Adipocyte (in vitro differentiated cells): ENCODE measurements at places on chromosomes 12 and 14.

DNA sequence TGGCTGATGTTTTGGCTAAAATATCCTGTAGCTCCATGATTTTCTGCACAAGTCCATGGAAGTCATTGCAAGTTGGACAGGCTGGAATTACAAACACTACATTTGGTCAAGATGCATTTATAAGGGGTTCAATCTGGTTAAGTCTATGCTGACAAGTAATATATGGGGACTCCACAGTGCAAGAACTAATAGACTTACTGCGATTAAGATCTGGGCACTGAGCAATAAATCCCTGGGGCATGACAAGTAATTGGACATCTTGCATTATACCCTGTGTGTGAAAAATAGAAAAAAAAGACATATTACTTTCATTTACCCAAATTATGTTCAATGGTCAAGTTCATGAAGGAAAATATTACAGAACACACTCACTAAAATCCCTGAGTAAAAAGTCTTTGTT lies 99.1 kb downstream of the NELL2 start:
- no peak for DNase-seq

- no peak for DNase-seq
Measured at GRCh38 chr12:33547084-33547483, 107.5 kb upstream of the SYT10 start.

DNA sequence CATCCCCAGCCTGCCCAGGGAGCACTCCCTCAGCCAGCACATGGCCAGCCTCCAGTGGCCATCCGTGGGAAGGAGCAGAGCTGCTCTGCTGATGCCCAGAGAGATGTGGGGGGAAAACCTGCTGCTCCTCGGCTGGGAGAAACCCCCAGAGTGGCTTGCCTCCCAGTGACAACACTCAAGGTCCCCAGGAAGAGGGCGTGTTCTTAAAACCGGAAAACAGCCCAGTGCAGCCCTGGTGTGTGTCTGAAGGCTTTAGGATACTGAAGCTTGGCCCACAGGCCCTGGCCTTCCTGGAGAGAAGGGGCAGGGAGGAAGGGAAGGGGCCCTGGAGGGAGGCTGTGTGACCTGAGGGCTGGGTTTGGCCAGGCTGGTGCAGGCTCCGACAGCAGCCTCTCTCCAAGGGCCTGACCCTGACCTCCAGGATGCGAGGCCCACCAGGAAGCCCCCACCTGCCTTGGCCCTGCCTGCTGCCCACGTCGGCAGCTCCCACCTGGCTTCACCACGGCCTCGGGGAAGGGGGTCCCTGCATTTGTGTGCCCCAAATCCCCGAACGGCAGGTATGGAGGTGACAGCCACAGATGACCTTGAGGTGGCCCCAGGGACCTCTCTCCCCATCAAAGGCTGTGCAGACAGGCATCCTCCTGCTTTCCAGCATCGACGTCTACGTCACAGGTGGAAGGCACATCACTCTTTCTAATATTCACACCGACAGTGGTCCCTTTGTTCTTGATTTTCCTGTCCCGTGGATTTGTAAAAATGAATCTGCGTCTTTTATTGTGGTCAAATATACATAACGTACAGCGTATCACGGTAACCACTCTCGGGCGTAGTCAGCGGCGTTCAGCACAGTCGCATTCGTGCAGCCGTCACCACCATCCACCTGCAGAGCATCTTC lies 190.0 kb upstream of the C14orf180 start:
- no peak for DNase-seq

- no peak for DNase-seq
Measured at GRCh38 chr14:104576970-104577332, 2.6 kb upstream of the C14orf180 start.

- DNase-seq, result no peak
Measured at GRCh38 chr12:6198556-6198955, 1.6 kb upstream of the CD9 start.

DNA sequence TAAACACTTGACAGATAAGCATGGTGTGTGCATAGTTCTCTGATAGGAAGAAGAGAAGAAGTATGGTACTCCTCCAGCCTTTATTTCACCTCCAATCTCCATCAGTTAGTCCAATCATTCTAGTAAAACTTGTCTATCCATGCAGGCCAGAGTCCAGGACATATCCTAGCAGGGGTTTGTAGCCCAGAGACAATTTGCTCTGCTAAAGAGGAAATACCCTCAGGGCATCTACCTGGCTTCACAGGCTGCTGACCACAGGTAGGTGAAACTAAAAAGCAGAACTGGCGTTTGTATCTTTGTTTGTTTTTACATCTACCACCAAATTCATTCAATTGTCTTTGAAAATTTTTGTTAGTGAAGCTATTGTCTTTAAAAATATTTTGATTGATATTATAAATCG lies 717.6 kb downstream of the FSCB start:
- no peak for DNase-seq

GRCh38 chr12:57118711-57119271 lies 7.6 kb upstream of the STAT6 start:
- no peak for DNase-seq

DNA sequence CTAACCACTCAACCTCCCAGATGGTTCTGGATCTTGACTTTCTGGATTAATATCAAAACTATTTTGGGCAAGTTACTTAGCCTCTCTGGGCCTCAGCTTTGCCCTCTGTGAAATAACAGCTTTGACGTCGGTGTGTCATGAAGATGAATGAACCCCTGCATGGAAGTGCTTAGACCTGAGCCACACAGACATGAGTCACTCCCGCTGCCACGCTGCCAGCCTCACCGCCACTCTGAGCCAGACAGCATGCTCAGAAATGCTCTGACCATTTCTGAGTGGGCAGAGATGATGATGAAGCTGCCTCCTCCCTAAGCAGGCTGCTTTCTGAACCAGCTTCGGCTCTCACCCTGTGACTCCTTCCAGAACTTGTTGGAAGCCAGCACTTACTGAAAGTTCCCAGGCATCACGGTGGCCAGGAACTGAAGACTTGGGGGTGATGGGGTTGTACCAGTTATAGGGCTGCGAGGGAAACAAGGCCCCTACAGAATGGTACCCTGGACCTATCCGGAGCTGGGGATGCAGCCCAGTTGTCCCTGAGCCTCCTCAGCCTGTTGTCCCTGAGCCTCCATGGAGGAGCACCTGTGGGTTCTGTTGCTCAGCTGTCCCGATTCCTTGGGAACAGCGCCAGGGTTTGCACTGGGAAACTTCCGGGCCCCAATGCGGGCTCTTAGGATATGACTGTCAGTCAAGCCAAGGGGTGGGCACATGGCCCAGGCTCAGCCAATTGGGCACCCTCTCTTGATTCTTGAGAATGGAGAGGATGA lies 2.0 kb upstream of the CCDC197 start:
- DNase-seq, result peak; percentile 70

DNA sequence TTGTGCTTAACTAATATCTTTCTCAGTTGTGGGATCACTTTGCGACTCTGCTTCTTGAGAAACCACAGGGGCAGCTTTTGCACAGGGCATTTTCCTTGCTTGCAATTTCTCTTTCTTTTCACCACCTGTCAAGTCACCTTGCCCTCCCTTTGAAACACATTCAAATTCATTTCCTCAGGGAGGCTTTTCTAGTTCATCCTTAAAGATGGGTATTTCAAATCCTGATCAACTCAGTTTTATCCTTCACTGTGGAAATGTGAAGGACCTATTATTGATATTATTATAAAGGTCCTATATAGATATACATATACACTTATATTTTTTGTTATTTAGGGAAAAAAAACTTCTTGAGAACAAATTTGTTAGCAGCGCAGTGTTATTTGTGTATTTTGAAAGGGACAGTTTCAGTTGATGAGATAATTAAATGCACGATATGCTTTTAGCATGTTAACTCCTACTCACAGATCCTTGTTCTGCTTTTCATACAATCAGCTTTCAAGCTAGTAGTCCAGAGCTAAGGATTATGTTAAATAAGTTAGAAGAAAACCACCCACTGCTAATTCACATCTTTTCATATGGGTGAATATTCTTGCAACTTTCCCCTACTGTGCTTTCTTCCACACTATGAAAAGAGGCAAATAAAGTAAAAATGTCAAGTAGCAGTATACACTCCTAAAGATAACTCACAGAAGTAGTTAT lies 501.4 kb upstream of the RGS6 start:
- DNase-seq, result no peak

- no peak for DNase-seq
Measured at GRCh38 chr14:76500011-76500410, 124.1 kb downstream of the ESRRB start.

GRCh38 chr14:36161776-36162175 lies 14.7 kb downstream of the PTCSC3 start:
- DNase-seq, result no peak

DNA sequence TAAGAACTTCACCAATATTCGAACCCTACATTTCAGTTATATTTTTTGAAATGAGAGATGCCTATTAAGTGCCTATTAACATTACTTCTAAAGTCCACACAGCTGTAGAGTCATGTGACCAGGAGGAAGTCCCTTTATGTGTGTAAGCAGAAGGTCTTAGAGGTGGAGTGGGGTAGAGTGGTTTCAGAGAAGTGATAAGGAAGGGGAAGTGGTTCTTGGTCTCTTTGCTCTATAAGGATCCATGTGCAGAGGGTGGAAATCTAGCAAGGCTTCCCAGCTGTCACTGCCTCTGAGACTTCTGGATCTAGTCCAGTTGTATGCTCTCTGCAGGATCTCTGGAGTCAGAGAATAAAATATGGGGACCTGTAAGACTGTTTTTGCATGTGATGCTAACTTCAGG lies 673.9 kb downstream of the FLRT2 start:
- DNase-seq, result no peak

DNA sequence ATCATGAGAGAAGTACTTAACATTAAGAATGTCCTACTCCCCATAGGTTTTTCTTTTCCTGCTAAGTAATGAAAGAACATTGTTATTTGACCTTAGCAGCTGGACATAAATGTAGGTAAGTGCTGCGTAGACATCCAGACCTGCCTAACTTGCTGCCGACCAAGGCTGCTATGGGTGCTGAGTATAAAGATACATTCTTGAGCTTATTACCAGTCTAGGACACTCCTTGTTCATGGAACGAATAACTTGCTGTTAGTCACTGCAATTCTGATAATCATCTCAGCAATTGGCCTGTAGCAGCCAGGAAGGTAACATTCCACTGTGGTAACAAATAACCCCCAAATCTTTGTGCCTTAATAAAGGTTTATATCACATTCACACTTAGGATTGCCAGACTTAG lies 478.1 kb downstream of the VRK1 start:
- no peak for DNase-seq

DNA sequence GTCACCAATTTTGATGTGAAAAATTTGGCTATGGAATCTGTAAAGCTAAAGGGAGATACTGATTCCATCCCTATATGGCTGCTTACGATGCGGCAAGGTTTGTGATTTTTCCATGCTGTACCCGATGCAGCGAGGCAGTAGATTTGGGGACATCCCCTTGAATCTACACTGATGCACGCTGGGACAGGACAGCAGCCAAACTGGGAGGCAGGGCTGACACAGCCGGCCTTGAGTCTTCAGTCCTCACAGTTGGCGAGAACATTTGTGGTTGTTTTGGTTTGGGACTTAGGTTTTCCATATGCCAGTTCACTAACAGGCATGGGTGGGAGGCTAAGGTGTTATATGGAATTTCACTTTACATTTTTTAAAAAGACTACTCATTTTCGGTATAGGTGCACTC lies 3.8 kb downstream of the GALNT16 start:
- no peak for DNase-seq

GRCh38 chr12:69751476-69751875 lies 12.8 kb downstream of the RAB3IP start:
- DNase-seq, result no peak

- no peak for DNase-seq
Measured at GRCh38 chr12:95583933-95584332, 32.7 kb upstream of the USP44 start.

GRCh38 chr14:49946320-49947141 lies 53.6 kb downstream of the ARF6 start:
- DNase-seq, result peak; percentile 71

DNA sequence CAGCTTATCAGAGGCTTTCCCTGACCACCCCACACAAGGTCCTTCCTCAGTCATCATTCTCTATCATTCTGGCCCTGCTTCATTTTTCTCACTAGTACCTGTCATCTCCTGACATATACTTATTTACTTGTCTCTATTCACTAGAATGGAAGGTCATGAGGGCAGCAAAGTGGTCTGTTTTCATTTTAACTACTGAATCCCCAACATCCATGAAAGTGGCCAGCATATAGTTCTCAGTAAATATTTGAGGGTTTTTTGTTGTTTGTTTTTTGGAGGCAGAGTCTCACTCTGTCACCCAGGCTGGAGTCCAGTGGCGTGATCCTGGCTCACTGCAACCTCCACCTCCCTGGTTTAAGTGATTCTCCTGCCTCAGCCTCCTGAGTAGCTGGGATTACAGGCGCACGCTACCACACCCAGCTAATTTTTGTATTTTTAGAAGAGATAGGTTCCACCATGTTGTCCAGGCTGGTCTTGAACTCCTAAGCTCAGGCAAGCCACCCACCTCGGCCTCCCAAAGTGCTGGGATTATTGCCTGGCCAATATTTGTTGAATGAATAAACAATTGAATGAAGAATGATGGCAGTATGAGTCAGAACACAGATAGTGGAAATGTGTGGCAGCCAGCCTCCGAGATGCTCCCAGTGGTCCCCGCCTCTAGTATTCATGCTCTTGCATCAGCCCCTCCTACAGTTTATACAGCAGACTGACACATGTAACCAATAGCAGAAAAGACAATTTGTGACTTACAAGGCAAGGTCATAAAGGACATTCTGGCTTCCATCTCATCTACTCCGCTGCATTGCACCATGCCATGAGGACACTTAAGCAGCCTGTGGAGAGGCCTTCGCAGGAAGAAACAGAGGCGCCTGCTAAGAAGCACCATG lies 7.0 kb upstream of the ANO6 start:
- DNase-seq, result no peak

- no peak for DNase-seq
Measured at GRCh38 chr14:59309291-59309900, 120.9 kb downstream of the DAAM1 start.

DNA sequence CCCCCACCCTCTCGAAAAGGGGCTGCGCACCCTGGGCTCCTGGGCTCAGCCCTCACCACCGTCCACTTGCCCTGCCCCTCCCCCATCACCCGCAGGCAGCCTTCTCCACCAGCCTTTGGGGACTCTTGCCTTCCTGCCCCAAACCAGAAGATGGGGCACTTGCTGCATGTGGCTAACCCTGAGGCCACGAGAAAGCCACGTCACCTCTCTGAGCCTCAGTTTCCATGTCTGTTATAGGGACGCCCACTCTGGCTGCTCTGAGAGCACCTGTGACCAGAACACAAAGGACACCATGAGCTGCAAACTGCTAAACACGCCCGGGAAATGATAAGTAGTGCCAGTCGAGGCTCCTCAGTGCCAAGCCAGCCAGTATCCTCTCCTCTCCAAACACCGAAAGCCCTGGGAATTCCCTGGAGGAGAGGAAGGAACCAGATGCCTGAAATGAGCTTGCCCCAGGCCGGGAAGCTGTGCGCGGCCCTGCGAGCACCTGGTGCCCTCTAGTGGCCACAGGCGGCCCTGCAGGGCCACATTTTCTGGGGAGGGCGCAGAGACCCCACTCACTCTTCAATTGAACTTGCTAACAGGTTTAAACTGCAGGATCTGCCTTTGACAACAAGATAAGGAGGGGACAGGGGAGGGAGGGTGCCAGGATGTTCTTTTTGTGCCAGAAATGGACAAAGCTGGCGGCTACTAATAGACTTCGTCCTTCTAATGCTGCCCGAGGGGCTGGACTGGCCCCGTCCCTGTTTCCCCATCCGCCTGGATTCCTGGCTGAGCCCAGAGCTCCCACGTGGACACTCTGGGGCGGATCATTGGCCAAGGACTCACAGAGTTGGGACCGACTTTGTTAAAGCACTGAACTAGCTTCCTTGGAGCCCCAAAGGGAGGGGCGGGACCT lies 10.2 kb upstream of the SERPINA9 start:
- peak; percentile 81 for DNase-seq

GRCh38 chr12:132446633-132447326 lies 43.2 kb upstream of the FBRSL1 start:
- no peak for DNase-seq

GRCh38 chr12:87201598-87201997 lies 827.6 kb downstream of the C12orf50 start:
- no peak for DNase-seq
